ENCODE measurements at places on chromosomes 2 and 18.

DNA sequence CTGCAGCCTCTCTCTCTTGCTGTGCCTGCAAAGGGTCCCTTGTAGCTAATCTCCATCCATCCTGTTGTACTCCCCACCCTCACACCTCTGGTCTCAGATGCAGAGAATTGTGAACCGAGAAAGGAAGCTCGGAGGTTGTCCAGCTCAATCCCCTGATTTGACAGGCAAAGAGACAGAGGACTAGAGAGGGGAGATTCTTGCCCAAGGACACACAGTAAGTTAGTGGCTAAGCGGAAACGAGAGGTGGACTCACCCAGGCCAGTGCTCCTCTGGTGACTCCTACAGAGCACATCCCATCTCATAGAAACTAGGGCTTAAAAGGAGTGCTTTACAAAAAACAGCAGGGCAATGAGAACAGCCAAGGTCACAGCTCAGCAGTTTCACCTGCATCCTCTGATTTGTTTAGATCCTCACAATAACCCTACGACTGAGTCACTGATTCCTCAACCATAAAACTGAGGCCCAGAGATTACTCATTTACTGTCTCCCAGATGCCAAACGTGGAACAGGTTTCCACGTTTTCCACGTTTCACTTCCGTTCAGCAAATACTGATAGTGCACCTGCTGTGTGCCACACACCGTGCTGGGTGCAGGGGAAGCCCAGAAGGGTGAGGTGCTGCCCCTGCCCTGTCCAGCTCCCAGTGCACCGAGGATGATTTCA is 22.1 kb downstream of the EHD3 start:
- DNase-seq, result no peak

DNA sequence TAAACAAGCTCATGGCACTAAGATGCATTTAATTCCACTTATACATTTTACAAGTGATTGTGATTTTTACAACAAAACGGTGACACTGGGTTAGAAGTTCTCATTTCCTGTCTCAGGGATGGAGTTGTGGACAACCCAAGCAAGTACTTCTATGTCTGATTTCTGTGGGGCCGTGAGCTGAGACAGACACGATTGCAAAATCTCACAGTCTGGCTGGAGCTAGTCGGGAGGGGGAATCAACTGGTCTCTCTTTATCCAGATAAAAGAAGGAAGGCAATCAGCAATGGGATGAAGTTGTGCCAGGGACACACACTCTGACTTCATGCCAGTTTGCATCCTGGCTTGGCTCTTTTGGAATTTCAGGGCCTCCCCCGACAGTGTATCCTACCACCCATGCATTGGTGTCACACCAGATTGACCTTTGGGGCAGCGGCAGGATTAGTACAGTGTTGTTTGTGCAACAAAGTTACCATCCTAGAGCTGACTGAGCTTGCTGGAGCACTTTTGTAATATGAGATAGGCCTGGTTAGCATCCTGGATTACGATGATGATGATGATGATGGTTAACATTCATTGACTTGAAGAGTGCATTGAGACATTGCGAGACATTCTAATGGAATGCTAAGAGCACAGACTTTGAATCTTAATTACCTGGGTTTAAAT is 98.8 kb downstream of the CTAGE1 start:
- DNase-seq, result no peak

- DNase-seq, result no peak
Measured at GRCh38 chr2:21676676-21677075, 552.9 kb downstream of the TDRD15 start.

- DNase-seq, result no peak
Measured at GRCh38 chr2:124973396-124973795, 948.3 kb downstream of the CNTNAP5 start.

GRCh38 chr18:2909431-2910140 is 62.8 kb downstream of the EMILIN2 start:
- no peak for DNase-seq

DNA sequence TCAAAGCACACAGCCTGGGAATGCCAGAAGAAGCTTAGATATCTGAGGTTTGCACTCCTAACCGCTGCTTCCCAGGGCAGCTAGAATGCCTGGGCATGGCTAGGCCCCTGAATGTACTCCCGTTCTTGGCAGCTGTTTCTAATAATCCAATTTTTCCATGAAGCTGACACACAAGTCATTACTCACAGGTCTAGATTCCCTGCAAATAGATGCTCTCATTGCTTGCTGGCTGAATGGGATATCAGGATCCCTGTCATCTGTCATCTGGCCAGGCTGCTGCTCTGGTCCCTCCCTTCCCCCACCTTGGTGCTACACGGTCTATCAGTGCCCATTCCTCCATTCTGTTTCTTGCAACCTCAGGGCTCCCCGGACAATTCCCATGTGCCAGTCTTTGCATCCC is 40.7 kb upstream of the TEX51 start:
- DNase-seq, result no peak

DNA sequence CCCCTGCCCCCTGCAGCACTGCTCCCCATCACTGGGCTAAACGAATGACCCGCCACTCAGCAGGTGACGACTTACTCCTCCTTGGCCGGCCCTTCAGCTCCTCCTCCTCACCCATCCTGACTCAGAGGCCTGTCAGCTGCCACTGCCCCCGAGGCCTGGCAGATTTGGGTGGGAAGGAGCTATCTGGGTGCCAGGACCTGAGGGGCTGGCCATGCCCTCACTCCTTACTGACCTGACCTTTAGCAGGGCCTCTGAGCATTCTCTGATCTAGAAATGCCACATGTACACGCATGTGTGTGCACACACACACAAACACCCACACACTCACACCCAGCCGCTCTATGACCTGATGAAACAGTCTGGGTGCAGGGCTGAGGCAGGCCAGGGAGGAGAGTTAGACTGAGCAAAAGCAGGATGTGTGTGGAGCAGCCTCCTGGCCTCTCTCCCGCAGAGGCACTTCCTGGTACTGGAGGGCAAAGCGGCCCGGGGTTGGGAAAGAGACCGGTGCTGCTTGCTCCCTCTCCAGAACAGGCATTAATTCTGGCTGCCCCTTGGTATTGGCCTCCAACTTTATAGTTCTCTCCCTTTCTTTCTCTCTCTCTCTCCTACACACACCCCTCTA is 68.0 kb downstream of the ZFP36L2 start:
- DNase-seq, result peak; percentile 50

DNA sequence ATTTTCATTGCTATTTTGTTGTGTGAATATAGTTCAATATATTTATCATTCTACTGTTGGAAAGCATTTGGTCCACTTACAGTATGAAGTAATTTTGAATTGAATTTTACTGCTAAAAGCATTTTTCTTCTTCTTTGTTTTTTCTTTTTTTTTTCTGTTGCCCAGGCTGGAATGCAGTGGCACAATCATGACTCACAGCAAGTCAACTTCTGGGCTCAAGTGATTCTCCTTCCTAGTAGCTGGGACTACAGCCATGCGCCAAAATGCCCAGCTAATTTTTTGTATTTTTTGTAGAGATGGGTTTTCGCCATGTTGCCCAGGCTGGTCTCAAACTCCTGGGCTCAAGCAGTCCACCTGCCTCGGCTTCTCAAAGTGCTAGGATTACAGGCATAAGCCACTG is 2.4 kb upstream of the ETAA1 start:
- DNase-seq, result no peak

DNA sequence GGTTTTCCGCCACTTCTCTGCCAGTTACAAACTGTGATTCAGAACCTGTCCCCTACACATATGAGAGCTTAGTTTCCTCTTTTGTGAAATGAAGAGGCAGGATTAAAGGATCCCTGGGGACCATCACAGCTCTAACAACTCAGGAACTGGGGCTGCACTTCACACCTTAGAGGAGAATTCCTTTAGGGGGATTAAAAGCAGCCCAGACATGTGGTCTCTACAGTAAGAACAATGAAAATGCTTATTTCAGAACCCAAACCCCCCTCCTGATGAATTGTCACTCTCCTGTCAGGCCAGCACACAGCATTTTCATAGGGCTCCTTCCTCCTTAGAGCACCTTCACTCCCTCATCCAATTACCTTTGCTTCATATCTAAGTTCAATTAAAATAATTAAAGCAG is 101.5 kb upstream of the NEDD4L start:
- DNase-seq, result no peak

DNA sequence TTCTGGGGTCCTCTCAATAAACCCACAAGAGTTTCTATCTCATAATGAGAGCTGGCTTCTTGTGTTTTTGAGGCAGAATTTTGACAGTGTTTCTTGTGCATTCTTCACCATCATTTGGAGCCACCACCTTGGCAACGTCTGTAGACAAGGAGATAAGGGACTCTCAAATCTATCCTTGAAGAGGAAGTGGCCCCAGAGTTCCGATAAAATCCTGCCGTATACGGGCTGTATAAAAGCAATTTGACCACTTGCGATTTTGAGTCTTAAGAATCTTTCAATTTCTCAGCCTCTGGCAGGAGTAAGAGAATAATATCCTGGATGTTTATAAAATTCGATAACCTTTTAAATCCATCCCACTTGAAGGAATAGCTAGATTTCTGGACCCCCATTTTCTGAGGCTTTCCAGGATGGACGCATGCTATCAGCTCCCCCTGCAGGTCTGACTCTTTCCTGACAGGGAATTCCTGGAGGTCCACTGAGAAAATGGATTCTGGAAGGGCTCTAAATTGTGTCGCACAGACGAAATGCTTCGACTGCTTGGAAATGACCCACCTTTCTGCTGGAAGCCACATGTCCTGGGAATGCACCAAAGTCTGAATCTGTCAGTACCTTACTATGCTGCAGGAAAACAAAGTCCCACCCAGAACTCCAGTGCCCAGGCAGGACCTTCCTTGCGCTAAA is 54.1 kb downstream of the E2F6 start:
- no peak for DNase-seq

- no peak for DNase-seq
Measured at GRCh38 chr2:168536925-168537466, 80.9 kb downstream of the CERS6 start.

DNA sequence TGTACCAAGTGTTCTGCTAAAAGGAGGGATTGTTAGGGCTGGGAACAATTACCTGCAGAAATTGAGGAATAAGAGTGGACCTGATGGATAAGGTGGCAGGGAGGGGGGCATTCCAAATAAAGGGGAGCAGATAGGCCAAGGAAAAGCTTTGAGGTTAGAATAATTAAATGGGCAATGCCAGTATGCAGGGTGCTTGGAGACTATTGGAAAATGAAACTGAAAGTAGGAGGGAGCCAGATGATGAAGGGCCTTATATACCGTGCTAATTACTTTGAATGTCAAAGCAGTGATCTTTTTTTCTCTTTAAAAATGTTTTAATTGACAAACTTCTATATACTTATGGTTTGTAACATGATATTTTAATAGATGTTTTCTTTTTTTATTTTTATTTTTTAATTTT is 42.9 kb downstream of the MMADHC start:
- no peak for DNase-seq

- no peak for DNase-seq
Measured at GRCh38 chr2:237199577-237199976, 113.9 kb downstream of the COPS8 start.

- no peak for DNase-seq
Measured at GRCh38 chr18:23933407-23933806, 81.1 kb upstream of the TTC39C start.

DNA sequence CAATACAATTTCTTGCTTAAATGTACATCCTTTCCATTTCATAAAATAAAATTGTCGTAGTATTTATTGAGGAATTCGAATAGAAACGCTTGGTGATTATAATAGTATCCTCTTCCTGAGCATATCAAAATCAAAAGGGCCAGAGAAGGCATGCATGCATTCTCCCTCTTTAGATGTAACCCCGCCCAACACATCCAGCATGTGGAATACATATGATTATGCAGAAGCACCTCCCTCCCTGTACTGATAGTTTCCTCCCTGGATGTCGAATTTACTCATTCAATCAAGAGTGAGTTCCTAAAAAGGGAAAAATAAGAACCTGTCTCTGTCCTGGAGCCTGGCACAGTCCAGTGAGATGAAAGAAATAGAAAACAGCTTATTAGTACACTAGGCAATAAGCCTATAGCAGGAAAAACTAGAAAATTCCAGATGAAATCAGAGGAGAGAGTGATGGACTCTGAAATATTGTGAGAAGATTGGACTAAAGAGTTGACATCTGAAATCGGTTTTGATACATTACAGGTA is 262.9 kb downstream of the RDH14 start:
- no peak for DNase-seq
